ENCODE measurements at places on chromosomes 6 and 20.

- no peak for DNase-seq
Observed at GRCh38 chr6:170532867-170533488, 20.1 kb downstream of the PSMB1 start.

DNA sequence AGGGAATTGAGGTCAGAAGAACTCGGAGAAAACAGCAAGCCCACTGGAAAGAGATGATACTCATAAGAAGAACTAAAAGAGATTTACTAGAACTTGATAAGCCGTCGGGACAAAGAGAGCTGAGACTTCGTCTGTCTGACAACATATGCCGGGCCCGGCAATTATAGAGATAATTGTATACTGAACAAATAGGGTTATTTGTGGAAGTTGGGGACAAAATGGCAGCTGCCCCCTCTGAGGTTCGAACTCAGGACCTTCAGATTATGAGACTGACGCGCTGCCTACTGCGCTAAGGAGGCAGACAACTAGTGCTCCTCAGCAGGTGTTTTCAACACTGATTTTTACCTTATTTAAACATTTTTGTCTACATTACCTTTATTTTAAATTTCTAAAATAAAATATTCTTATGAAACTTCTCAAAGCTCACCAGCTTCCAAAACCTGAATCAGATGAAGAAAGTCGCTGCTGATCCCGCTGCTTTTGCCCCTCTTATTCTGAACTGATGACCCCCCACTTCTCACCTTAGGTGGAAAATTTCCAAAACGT lies 29.3 kb upstream of the TRIM27 start:
- peak; percentile 48 for DNase-seq

GRCh38 chr6:5337573-5337972 lies 76.3 kb downstream of the FARS2 start:
- no peak for DNase-seq

DNA sequence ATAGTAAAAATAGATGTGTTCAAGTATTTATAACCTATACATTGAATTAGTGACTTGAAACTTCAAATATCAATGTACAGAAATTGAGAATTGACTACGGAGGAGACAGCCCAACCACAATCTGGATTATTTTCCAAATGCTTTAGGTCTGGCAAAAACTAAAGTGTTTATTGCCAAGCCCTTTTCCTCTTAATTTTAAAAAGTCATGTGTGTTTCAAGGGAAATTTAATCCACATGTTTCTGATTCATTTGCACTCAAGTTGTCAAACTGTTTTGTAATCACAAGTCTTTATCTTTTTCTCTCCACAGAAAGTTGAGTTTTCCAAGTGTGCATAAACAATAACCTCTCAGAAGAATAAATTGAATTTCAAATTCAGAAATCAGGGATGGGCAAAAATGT lies 350.8 kb upstream of the RSPO3 start:
- no peak for DNase-seq

GRCh38 chr6:3232017-3232945 lies 4.8 kb upstream of the TUBB2B start:
- DNase-seq, result no peak

GRCh38 chr6:75550544-75551167 lies 51.0 kb upstream of the SENP6 start:
- no peak for DNase-seq

DNA sequence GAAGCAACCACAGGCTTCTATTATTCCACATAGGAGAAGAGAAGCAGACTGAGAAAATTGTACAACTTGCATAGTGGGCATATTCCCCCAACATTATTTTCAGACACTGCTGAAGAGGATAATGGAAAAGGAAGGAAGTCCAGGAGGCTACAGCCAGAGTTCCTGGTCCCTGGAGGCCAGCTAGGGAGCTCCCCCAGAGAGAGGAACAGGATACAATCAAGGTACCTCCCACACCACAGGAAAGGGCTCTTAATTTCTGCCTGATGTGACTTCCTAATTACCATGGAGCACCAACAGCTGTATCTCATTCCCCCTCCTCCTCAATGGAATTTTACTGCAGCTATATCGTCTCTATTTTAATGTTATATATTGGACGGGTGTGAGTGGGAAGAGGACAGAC lies 594.3 kb upstream of the NRSN1 start:
- no peak for DNase-seq

GRCh38 chr6:129707882-129708495 lies 2.0 kb downstream of the ARHGAP18 start:
- DNase-seq, result no peak

- DNase-seq, result no peak
Observed at GRCh38 chr6:8743170-8743745, 307.9 kb upstream of the SLC35B3 start.

Measured in stimulated activated CD4-positive, alpha-beta T cell treated with anti-CD3 and anti-CD28 coated beads, Interleukin-4, amount 100 ng/mL, for 48 hours (primary cell).